Left renal cortex interstitium (tissue), 4 donors: ENCODE measurements at places on chromosomes 2 and 18. TPM values are rescaled to one million over a fixed set of nuclear protein-coding genes. Genes with fewer than 3 reads are reported as not detected.

COL4A3 gene
- 68.8 TPM for polyA plus RNA-seq

- no peak for DNase-seq
Observed at GRCh38 chr2:218659988-218660358, 490 bp downstream of the BCS1L start.

UGT1A4 gene
- not detected for polyA plus RNA-seq

POTEI gene
- polyA plus RNA-seq, result 0.13 TPM

GRCh38 chr2:99431587-99432275 lies 58.1 kb downstream of the REV1 start:
- DNase-seq, result no peak

GRCh38 chr18:24725644-24726415 lies 265.4 kb downstream of the HRH4 start:
- DNase-seq, result no peak

- no peak for DNase-seq
Observed at GRCh38 chr2:119947535-119947934, 65.3 kb upstream of the EPB41L5 start.

XPO1 gene
- polyA plus RNA-seq, result 257 TPM

UGT1A3 gene
- polyA plus RNA-seq, result not detected

DNA sequence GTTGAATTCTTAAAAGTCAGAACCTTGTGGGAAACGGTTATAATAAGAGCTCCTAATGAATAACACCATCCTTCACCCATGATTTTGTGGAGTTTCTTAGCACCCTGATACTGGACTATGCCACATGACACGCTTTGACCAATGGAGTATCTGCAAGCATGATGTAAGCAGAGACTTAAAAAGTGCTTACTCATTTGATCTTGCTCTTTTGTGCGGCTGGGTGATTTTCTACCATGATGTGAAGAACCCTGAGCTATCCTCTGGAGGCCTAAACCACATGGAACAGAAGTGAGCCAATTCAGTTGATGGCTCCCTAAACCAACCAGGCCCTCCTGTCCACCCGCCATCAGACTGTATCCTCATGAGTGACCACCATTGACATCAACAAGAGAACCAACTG lies 70.9 kb downstream of the TCF4 start:
- DNase-seq, result no peak

- no peak for DNase-seq
Observed at GRCh38 chr2:151729415-151729811, 4.9 kb downstream of the NEB start.

EGR4 gene
- polyA plus RNA-seq, result not detected

DNA sequence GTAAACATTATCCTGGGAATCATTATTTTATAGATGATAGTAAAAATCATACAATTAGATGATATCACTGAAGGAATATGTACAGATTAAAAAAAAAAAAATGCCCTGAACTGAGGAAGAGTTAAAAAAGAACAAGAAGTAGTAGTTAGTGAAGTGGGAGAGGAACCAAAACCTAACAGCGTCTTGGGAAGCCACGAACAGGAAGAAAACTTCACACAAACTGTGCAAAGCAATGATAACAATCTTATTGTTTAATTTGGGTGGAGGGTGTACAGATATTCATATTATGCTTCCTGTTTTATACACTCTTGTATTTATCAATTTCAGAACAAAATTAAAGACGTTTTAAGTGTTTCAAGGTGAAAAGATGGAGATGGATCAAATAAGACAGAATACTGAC lies 3.5 kb downstream of the HEATR5B start:
- DNase-seq, result no peak

DNA sequence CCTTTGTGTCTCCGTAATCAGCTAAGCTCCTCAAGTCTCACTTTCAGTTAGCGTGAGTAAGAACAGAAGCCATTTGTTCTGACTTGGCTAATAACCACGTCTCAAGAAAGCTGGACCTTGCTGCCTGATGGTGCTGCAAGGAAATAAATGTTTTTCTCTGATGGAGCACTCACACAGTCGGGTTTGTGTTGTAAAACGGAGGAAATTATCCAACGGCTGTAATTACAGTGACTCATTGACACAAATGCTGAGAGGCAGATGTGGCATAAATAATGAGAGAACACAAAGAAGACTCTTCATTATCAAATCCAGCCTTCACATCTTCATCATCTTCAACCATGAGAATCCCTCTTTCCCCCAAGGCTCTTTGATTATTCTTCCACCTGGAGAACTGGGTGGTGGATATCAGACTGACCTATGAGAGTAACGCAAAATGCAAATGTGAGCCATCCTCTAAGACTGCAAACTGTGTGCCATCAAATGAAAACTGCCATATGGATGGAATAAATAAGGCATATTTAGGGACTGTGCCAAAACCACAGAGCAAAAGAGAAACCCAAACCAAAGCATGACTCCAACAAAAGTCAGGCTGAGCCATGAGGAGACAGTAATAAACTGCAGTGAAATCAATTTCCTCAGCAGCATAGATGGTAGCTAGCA lies 252.6 kb downstream of the RND3 start:
- no peak for DNase-seq

DNA sequence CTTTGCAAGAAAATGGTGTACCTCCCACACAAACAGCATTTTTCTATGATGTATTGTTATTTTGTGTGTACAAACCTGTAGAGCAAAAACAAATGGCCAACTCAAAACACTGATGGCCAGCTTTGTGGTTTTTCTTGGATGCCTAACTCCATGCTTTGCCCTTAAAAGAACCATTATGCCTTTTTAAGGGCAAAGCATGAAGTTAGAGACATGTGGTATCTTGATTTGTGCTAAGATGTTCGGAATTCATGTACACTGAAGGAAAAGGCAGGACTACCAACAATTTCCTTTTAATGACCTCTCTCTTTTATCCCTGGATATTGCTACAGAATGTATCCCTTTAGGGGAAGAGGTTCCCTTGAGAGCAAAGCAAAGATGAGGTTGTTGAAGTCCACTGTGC lies 273.6 kb downstream of the SCG2 start:
- no peak for DNase-seq
